H4 (cell line): ENCODE measurements at places on chromosomes 1 and 21. TPM values are rescaled to one million over a fixed set of nuclear protein-coding genes. Genes with fewer than 3 reads are reported as not detected.

GRCh38 chr21:46112725-46113215 is 14.9 kb downstream of the COL6A2 start:
- DNase-seq: no peak

DNA sequence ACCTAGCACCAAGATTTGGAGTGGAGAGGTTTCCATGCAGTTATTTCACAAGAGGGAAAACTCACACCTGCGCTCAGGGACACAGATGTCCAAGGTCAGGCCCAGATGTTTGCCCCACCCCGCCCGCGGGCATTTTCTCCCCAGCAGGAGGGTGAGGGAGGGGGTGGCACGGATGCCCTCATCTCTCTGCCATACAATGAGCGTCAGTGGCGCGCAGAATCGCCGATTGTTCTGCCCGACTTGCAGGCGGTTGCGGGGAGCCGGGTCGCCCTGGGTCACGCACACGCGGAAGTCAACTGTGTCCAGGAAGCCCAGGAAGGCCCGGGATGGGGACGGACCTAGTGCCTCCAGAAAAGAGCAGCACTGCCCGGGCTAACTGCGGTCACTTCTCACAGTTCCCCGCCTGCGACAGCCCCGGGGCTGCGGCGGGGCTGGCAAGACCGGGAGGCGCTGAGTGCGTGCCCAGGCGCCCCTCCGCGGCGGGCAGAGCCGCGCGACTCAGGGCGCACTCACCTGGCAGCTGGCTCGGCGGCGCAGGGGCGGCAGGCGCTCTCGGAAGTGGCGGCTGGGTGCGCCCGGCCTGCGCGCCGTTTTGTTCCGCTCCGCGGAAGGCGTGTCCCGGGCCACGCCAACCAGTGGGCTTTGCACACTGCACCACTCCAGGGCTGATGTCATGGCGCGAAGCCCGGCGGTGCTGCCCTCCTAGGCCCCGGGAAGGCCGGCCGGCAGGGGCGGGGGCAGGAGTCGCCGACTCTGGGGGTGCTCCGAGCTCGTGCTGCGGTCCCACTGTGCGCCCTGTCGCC is at the start of gene CSRP1:
CSRP1 (minus strand) TSS at position 567 of the 803 bp plus-strand sequence. CDS start 10,820 bp downstream, outside the sequence.
- DNase-seq: peak; percentile 74

GFI1 gene
- total RNA-seq: 0.17 and 0.80 TPM in 2 replicates

- DNase-seq: no peak
These were observed 6.5 kb downstream of the WLS start for GRCh38 chr1:68225781-68226180.

DNA sequence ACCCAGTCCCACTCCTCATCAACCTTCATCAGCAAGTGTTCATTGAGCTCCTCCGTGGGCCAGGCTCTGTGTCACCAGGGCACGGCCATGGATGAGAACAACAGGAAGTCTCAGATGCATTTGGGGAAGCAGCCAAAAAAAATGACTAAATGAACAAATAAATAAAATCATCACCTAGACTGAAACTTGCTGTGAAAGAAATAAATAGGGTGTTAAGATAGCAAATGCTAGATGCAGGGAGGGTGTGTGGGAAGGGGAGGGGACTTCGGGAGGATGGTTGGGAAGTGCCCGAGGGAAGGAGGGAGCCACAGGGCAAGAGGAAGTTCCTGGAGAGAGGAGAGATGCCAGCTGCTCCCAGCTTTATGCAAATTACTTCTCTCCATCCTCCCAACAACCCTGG is 696.7 kb downstream of the PTPRU start:
- peak; percentile 56 for DNase-seq

DNA sequence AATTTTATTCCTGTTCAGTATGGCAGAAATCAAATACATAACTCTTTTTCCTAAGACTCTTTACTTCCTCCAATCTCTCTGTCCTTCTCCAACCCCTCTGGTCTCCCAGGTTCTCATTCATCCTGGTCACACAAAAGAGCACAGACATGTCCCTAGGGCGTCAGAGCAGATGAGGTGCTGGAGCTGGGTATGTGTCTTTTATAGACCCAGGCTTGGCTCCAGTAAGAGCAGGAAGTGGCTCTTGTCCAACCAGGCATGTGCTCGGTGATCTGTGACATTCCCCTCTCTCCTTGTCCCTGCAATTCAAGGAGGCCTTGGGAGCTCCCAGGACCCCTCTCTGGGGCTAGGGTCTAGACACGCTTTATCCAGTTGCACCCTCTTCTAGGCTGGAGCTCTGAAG is 18.0 kb upstream of the LCE2D start:
- DNase-seq: no peak

- no peak for DNase-seq
These were observed 27.4 kb downstream of the POFUT2 start for GRCh38 chr21:45260191-45260825.

DNA sequence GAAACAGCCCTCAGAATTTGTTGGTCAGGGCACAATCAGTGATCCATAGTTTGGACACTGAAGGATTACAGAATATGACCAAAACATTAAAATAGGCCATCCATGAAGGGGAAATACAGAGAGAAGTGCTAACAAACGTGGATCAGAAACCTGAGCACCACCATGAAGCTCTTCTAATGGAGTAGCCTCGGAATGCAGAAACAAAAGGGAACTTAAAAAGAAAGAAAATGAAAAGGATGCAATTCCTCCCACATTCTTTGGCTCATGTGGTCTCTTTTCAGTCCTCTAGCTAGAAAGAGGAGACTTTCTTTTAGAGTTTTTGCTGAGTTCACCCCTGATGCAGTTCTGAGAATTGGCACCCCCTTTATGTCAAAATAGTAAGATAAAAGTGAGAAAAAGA is 989.8 kb upstream of the B3GALT2 start:
- DNase-seq: no peak
